ENCODE measurements at places on chromosomes 3 and 15.

DNA sequence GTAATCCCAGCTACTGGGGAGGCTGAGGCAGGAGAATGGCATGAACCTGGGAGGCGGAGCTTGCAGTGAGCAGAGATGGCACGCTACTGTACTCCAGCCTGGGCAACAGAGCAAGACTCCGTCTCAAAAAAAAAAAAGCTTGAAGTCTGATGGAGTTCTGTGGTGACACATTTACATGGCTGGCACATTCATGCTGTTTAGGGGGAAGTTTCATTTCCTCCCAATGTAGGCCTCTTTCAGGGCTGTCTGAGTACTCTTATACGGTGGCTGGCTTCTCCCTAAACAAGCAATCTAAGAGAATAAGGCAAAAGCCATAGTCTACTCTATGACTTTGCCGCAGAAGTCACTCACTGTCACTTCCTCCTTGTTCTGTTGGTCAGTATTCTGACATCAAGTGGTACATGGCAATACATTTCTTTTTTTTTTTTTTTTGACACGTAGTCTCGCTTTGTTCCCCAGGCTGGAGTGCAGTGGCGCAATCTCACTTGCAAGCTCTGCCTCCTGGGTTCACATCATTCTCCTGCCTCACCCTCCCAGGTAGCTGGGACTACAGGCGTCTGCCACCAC lies 41.2 kb downstream of the OIP5 start:
- DNase-seq, result no peak

- DNase-seq, result no peak
Measured at GRCh38 chr15:61076598-61077170, 152.4 kb downstream of the RORA start.

- no peak for DNase-seq
Measured at GRCh38 chr3:48194446-48195071, 6.3 kb upstream of the CDC25A start.

- no peak for DNase-seq
Measured at GRCh38 chr15:73891328-73892315, 18.3 kb downstream of the TBC1D21 start.

GRCh38 chr3:28110869-28111268 lies 130.6 kb upstream of the CMC1 start:
- no peak for DNase-seq

- DNase-seq, result no peak
Measured at GRCh38 chr3:15823092-15823491, 25.3 kb upstream of the ANKRD28 start.

GRCh38 chr3:178804606-178805005 lies 267.0 kb downstream of the ZMAT3 start:
- no peak for DNase-seq

- no peak for DNase-seq
Measured at GRCh38 chr3:4841776-4842440, 137.3 kb upstream of the BHLHE40 start.

GRCh38 chr3:193896419-193896818 lies 239.5 kb upstream of the HES1 start:
- no peak for DNase-seq

GRCh38 chr3:70963431-70964275 lies 619.9 kb downstream of the FOXP1 start:
- DNase-seq, result no peak

- no peak for DNase-seq
Measured at GRCh38 chr3:4166540-4166939, 136.6 kb upstream of the SETMAR start.

GRCh38 chr3:181454451-181455027 lies 257.2 kb upstream of the SOX2 start:
- no peak for DNase-seq
